ENCODE measurements at places on chromosomes 11 and 22. TPM values are rescaled to one million over a fixed set of nuclear protein-coding genes. Genes with fewer than 3 reads are reported as not detected.

GRCh38 chr11:7936615-7937014, 4.9 kb downstream of the OR10A3 start:
- DNase-seq = no peak

DNA sequence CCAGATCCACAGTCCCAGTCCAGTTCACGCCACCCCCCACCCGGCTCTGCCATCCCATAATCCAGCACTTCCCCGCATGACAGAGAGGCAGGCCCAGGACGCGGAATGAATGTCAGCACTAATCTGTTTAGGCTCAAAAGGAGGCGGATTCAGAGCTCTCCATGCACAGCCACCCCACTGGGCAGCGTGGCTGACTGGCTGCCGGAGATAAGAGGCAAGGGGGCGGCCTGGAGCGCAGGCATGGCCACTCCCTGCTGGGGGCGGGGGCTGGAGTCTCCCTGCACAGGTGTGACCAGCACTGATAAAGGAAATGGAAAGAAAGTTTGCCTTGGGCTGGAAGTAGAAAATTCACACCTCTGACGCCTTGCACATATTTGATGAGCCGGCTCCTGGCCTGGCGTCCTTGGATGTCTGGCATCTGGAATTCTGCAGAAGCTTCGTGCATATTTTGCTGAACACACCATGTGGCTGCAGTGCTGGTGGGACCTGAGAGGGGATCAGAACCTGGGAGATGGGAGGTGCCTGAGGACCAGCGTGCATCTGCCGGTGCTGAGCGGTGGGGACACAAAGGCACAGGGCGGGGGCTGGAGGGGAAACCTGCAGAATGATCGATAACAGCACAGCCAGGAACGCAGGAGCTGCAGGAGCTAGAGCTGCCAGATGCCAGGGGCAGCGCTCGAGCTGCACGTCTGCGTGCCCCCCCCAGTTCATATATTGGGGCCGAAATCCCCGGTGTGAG, 344.4 kb downstream of the CTTN start:
- DNase-seq = no peak

The RBX1 gene
- total RNA-seq = 49.4 TPM

The SHANK3 gene
- total RNA-seq = 10.1 TPM

The CYP2D6 gene
- total RNA-seq = 0.82 TPM
